ENCODE measurements at places on chromosomes 5 and 9.

DNA sequence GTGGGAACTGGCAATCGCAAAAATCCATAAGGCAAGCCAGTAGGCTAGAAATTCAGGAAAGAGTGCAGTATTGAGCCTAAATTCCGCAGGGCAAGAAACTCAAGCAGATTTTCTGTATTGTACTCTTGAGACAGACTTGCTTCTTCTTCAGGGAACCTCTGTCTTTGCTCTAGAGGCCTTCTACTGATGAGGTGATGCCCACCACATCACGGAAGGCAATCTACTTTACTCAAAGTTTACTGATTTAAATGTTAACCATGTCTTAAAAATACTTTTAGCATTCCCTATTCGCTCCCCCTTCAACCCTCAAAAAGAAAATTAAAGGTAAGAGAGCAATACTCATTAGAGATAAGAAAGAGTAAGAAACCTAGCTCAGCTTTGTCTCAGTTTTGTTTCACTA, 11.3 kb downstream of the IL7R start:
- DNase-seq, result no peak

DNA sequence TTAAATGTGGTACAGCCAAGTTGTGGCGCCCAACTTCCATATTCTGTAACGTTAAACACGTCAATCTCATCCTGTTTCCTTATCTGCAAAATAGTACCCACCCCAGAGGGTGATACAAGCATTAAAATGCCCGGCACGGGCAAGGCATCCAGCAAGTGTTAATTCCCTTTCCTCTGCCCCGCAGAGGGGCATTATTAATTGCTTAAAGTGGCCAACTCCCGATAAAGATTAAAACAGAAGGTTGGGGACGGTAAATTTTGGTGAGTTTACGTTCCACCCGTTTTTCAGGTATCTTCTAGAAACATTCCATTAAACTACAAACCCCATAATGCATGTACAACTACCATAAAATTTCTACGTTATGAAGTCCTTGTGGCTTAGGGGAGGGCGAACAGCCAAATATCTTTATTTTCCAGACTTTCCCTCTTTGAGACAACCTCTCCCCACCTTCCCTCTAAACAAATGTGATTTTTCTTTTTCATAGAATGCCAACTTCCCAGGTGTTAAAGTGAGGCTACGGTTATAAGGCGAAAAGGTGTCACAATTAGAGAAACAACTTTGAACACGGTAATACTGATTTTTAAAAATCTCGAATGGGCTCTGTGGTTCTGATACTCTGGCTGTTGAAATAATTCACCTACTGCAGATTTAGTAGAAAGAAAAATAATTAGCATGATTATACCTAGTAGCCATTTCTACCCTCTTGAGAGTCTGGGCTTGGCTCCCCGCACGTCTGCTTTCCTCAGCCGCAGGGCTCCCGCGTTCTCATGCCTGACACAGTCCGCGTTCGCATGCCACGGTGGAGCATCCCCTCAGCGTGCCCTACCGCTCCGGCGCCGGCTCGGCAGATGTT, 1.2 kb upstream of the GPBP1 start:
- peak; percentile 34 for DNase-seq

GRCh38 chr9:89813482-89813881, 208.7 kb downstream of the GADD45G start:
- no peak for DNase-seq

GRCh38 chr5:669111-669841, 23.9 kb downstream of the TPPP start:
- DNase-seq, result peak; percentile 95

- DNase-seq, result no peak
Measured at GRCh38 chr9:84808416-84808815, 138.9 kb downstream of the NTRK2 start.

- no peak for DNase-seq
Measured at GRCh38 chr5:16934123-16934522, 2.0 kb downstream of the MYO10 start.

DNA sequence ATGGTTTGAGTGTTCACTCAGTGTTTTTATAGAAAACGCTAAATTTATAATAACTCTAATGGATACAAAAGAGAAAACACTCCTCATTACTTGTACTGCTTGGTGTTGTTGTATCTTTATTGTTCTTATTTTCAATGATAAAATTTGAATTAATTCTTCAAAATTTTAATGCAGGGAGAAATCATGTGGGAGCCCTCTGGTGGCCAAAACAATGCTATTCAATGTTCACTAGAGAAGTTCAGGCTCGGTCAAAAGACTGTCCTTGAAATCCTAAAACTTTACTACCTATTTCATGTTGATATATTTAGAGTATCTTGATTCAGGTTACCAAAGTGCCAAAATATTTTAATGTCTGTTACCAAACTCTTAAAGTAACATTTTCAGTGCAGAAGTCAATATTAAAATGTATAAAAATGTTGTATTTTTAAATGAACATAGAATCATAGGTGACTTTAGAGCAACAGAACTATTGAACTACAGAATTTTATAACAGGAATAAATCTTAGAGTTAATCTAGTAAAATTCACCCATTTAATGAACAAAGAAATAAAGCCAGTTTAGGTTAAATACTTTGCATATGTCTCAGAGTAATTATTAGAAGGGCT, 1259.8 kb downstream of the PTPRD start:
- DNase-seq, result no peak

DNA sequence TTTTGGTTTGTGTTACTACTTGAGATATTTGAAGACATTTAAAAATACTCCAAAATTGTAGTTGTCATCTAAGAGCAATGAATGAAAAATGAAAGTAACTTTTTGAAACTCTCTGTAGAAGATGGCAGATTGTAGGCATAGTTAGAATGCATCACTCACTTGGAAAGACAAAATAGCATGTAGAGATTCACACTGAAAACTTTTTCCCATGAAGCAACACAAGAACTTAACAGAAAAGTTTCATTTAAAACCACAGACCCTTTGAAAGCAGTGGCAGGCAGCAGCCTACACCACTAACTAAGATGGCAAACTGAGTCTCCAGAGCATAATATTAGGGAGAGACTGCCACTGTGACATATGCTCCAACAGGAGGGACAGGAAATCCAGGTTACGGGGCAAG, 18.9 kb upstream of the FAM174A start:
- DNase-seq, result no peak

GRCh38 chr5:139575751-139576150, 14.6 kb downstream of the UBE2D2 start:
- no peak for DNase-seq

- no peak for DNase-seq
Measured at GRCh38 chr5:43620944-43621505, 18.0 kb downstream of the NNT start.

- DNase-seq, result no peak
Measured at GRCh38 chr5:107672211-107673038, 1.7 kb upstream of the EFNA5 start.

DNA sequence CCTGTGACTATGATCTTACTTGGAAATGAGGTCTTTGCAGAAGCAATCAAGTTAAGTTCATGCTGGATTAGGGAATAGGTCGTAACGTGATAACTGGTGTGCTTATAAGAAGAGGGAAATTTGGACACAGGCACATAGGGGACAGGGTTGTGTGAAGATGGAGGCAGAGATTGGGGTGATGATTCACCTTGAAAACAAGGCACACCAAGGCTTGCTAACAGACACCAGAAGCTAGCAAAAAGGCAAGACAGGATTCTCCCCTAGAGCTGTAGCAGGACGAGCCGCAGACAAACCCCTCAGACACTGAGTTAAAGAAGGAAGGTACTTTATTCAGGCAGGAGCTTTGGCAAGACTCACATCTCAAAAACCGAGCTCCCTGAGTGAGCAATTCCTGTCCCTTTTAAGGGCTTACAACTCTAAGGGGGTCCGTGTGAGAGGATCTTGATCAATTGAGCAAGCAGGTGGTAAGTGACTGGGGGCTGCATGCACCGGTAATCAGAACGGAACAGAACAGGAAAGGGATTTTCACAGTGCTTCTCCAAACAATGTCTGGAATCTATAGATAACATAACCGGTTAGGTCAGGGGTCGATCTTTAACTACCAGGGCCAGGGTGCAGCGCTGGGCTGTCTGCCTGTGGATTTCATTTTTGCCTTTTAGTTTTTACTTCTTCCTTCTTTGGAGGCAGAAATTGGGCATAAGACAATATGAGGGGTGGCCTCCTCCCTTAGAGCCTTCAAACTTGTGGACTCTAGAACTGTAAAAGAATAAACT, 57.5 kb upstream of the S1PR3 start:
- DNase-seq, result no peak

DNA sequence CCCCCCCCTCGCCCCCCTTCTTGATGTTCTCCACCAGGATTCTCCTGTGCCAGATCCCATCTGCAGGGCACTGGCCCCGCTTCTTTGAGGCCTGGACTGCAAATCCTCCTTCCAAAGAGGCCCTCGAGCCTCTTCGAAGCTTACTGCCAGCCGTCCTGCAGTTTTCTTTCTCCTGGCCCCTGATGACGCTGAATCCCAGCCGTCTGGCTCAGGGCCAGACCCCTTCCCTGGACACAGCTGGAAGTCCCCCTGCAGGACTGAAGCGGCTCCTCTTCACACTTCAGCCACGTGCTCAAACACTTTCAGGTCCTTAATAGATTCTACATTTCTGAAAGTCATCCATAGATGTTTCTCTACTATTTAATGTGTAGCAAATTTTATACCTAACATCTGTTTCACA, 121.5 kb downstream of the EHMT1 start:
- DNase-seq, result no peak

DNA sequence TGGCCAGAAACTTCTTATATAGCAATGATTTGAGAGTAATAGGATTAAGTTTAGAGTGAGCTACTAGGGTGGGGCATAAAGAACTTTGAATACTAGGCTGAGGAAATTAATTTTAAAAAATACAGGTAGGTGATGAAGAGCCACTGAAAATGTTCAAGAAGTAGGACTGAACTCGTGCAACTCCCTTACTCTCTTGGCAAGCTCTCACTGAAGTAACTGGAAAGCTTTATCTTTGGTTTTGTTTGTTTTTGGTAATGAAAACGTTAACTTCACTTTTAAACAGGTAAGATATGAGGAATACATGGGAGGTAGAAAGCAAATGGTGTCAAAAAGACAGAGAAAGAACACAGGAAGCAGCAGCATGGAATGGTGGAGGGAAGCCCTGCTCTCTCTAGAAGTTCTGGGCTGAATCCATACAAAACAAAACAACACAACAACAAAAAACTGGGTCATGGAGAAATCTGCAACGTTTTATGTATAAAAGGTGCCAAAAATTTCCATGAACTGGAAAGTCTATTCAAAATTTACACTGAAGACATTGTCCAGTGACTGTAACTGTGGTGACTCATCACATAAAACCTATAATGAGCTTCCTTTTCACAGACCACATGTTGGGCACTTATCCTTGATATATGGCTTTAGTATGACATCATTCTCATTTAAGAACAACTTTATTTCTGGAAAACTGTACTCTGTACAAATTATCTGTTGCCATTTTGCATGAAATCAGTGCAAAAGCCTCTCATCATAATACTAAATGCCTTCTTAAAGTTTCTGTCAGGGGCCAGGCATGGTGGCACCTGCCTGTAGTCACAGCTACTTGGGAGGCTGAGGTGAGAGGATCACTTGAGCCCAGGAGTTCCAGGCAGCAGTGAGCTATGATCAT, 91.2 kb upstream of the CHD1 start:
- no peak for DNase-seq

DNA sequence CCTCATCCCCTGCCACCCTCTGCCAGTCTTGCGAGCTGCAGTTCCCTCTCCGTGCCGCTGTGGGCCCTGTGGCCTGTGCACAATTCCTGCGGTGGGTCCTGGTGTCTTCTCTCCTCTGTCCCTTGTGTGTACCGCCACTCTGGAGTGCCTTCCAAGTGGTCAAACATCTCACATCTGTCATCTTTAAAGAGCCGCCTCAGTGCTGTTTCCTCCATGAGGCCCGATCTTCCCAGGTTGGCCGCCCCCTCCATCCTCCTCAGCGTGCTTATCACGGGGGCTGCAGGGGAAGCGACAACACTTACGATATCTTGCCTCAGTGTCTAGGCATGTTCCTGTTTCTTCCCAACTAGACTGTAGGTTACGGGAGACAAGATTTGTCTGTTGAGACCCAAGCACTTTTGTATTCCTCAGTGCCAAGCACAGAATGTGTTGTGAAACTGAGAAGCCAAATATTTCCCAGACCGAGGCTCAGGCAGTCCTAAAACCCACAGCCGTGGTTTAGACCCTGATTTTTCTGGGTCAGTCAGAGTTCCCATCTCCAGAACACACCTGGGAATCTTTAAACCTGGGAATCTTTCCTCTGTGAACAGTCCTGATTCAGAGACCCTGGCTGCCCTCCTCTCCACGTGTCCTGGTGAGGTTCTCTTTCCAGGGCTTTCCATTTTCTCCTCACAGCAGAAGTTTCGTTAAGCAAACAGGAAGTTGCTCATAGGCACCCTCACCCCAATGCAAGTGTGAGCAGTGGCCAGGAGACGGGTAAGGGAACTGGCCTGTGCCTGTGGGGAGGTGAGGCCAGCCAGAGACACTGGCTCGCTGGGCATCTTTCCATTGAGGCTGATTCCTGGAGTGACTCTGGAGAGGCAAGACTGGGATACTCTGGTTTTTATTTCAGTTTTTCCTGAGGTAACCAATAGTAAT, 28.8 kb downstream of the SLC46A2 start:
- DNase-seq, result no peak

DNA sequence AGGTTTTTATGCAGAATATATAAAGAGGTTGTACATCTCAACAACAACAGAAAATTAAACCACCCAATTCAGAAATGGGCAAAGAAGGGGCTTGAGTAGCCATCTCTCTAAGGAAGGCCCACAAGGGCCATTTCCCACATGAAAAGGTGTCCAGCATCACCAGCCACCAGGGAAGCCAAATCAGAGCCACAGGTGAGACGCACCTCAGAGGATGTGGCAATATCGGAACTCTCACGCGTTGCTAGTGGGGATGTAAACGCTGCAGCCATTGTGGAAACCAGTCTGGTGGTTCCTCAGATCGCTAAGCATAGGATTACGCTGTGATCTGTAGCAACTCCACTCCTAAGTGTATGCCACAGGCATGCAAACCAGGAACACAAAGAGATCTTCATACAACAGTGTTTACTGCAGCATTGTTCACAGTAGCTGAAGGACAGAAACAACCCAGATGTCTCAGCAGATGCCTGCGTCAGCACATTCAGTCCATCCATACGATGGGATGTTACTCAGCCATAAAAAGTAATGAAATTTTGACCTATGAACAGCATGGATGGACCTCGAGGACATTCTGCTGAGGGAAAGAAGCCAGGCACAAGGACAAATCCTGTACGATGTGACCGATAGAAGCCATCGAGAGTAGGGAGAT, 84.3 kb upstream of the CACNA1B start:
- DNase-seq, result no peak

DNA sequence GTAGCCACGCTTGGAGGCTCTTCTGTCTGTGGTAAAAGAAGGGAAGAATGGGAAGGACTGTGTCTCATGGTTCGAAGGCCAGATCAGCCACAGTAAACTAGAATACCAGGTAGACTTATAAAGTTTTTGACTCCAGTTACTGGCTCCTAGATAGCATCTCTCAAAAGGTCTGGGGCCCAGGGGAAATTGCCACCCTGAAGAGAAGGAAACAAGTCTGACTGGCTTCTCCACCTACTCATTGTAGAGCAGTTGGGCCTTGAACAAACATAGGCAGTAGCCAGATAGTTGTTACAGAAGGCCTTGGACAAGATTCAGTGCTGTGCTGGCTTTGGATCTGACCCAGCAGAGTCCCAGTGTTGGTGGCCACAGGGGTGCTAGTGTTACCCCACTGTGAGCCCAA, 890.4 kb downstream of the EFNA5 start:
- no peak for DNase-seq

GRCh38 chr5:106288979-106289378, 1381.8 kb downstream of the EFNA5 start:
- no peak for DNase-seq

Measured in caudate nucleus (tissue), 63 donors.